SJSA1 (cell line): ENCODE measurements at places on chromosomes 16 and 17.

DNA sequence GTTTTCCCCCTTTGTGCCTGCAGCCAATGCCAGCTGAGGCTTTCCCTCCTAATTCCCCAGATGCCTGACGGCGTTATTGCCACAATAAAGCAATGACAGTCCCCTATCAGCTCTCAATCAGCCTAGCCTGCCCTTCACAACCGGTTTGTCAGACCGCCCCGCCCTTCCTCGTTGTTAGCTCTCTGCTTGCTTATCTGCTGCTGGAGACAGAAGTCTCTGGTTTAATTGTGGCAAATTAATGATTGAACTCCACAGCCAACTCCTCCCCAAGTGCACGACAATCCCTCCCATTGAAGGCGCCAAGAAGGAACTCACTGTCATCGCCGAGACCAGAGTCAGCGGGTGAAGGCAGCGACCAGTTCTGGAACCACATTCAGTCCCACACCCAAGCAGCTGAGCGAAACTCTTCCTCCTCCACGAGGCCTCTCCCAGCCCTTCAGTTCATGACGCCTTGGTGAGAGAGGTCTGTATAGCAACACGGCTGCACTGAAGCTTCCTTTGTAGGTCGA lies 474.4 kb downstream of the SLC39A11 start:
- no peak overlapping the region for H3K4me3 ChIP-seq
- H3K27me3 ChIP-seq: no peaks in the 10 kb centered on the region
- peaks cover 18% of the 10 kb centered on the region for H3K4me1 ChIP-seq
- no peak for DNase-seq
- no peaks in the 10 kb centered on the region for H3K36me3 ChIP-seq
- H3K27ac ChIP-seq: no peak overlapping the region

DNA sequence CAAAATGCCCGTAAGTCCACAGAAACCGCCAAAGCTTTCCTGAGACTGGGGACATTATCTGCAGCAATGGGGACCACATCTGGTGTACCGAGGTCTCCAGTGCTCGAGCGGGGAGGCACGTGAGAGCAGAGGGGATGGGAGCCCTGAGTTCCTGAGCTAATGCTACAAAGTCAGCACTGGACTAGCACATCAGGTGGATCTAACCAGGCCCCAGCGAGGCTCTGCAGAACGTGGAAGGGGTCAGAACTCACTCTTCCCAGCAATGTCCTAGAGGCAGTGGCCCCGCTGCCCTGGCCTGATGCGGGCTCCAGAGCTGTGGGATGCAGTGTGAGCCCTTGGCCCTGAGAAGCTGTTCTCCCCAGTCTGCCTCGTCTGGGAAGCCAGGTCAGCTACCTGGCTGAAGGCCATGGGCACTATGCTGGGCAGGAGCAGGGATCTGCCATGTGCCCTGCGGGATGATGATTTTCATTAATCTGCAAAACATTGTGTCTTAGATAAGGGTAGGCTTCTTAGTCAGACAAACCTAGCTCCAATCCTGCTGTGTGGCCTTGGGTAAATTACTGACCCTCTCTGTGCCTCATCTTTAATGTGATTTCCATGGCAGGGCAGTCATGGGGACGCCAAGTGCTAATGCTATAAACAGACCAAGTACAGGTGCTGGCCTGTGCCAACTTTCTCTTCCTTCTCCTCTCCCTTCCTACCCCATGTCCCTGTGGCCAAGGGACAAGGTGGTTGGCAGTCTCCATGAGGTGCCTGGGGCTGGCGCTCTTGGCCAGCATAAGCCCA lies 40.1 kb upstream of the SLC38A10 start:
- H3K27me3 ChIP-seq: peaks cover 7% of the 10 kb centered on the region; the same call in 1 of the 2 replicates
- no peak for DNase-seq
- H3K36me3 ChIP-seq: peaks cover 14% of the 10 kb centered on the region
- H3K27ac ChIP-seq: no peak overlapping the region

- 0 out of 2 replicates have a peak, but pooled peaks cover 6% of the 10 kb centered on the region for H3K27me3 ChIP-seq
- H3K4me3 ChIP-seq: no peak overlapping the region
- no peaks in the 10 kb centered on the region for H3K36me3 ChIP-seq
Observed at GRCh38 chr16:22926105-22926751, 112.3 kb downstream of the HS3ST2 start.

- no peaks in the 10 kb centered on the region for H3K27me3 ChIP-seq
- no peaks in the 10 kb centered on the region for H3K36me3 ChIP-seq
- H3K4me1 ChIP-seq: no peaks in the 10 kb centered on the region
- no peak for DNase-seq
Observed at GRCh38 chr17:43634591-43635125, 27.1 kb downstream of the MEOX1 start.

- DNase-seq: no peak
- H3K36me3 ChIP-seq: no peaks in the 10 kb centered on the region
- no peak overlapping the region for H3K27ac ChIP-seq
- no peak overlapping the region for H3K4me3 ChIP-seq
- H3K27me3 ChIP-seq: no peaks in the 10 kb centered on the region
- no peaks in the 10 kb centered on the region for H3K4me1 ChIP-seq
Observed at GRCh38 chr17:67818110-67819002, 6.9 kb upstream of the BPTF start.

- no peak overlapping the region for H3K27ac ChIP-seq
- no peaks in the 10 kb centered on the region for H3K27me3 ChIP-seq
- H3K36me3 ChIP-seq: no peaks in the 10 kb centered on the region
- no peaks in the 10 kb centered on the region for H3K4me1 ChIP-seq
Observed at GRCh38 chr17:34478244-34478643, 101.1 kb upstream of the TMEM132E start.

GRCh38 chr17:80803451-80804428 lies 187.9 kb upstream of the CHMP6 start:
- H3K27me3 ChIP-seq: no peaks in the 10 kb centered on the region
- H3K4me3 ChIP-seq: no peak overlapping the region
- DNase-seq: no peak
- peaks cover 6% of the 10 kb centered on the region for H3K36me3 ChIP-seq

GRCh38 chr17:68204736-68205135 lies 43.1 kb upstream of the AMZ2 start:
- no peak for DNase-seq
- H3K36me3 ChIP-seq: no peaks in the 10 kb centered on the region
- peak overlapping the region; percentile 74 for H3K4me3 ChIP-seq
- H3K4me1 ChIP-seq: peaks cover 21% of the 10 kb centered on the region

DNA sequence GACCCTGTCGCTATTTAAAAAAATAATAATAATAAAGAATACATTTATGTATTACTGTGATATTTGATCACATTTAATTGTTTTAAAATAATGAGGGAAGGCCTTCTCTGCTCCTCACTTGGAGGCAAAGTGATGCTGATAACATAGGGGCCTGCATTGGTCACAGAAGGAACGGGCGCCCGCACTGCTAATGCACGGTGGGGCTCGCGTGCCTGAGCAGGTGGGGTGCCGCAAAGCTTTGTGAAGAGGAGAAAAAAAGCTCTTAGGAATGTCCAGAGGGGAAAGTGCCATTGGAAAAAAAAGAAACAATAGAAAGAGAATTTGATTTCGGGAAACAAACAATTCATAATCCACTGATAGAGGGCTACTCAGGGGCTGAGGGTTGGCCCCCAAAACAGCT lies 143.8 kb downstream of the ZNF423 start:
- no peak overlapping the region for H3K4me3 ChIP-seq
- H3K4me1 ChIP-seq: no peaks in the 10 kb centered on the region
- DNase-seq: no peak
- H3K27me3 ChIP-seq: no peaks in the 10 kb centered on the region
- no peaks in the 10 kb centered on the region for H3K36me3 ChIP-seq
- H3K27ac ChIP-seq: no peak overlapping the region

DNA sequence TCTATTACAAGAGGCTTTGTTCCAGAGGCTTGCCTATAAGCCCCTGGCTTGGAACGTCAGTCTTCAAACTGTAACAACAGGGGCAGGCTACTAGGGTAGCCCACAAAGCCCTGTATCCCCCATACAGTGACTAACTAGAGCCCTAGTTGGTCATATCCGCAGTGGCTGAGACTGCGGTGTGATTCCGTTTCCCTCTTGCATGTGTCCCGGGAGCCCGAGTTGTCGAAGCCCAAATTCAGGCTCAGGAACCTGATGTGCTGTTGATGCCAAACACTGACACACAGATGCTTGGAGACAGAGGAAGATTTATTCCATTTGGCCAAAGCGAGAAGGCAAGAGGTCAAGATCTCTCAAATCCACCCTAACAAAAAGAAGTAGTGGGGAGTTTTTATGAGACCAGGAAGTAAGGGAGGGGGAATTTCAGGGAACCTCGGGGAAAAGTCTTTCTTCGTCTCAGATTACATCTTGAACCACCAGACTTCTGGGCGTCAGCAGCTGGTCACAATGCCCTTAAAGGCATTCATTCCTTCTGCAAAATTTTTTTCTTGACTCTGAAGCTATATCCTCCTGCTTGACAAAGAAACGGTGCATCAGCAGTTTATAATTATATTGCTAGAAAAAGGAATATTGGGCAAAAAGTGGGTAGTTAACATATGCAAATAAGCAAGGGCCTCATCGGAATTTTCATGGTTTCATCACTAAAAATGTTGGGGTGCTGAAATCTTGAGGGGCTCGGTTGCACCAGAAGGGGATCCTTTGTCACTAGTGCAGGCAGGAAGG lies 879 bp downstream of the SLFN5 start:
- H3K36me3 ChIP-seq: peaks cover 16% of the 10 kb centered on the region
- H3K4me3 ChIP-seq: peak overlapping the region; percentile 59
- DNase-seq: peak; percentile 74
- no peaks in the 10 kb centered on the region for H3K27me3 ChIP-seq
- H3K27ac ChIP-seq: peak overlapping the region; percentile 96

DNA sequence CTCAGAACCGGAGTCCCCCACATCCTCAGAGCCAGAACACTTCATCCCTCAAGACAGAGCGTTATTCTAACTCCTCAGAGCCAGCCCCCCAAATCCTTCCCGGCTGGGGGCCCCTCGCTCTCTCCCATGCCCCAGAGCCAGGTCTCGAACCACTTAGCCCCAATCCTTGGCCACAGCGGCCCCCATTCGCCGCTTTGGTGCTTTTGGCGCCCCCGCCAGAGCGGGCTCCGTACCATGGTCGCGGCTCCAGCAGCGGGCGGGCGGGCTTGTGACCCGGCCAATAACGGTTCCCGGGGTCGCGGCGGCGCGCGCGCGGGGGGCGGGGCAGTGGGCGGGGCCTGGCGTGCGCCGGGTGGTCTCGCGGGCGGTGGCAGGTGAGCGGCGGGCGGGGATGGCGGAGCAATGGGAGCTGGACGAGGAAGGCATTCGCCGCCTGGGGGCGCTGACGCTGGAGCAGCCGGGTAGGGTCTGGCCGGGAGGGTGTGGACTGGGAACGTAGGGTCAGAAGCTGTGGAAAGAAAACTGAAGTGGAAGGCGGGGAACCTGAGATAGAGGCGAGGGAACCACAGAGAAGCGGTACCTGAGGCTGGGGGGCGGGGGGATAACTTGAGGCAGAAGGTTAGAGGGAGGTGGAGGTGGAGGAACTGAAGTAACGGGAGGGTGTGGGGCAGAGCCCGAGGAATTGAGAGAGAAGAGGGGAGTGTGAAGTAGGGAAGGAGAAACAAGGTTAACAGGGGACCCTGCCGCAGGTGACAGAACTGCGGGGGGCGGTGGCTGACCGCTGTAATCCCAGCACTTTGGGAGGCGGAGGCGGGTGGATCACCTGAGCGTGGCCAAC lies at the start of the genes KCTD19 and LRRC36:
TSS of gene KCTD19 (minus strand) at position 270 of the 838 bp plus-strand sequence. CDS start at position 236, 34 bp downstream.
TSS of gene LRRC36 (plus strand) at position 344 of the 838 bp plus-strand sequence. CDS start at position 392, 48 bp downstream.
- H3K4me1 ChIP-seq: peaks cover 8% of the 10 kb centered on the region
- no peak within 1 kb of the TSS for H3K27ac ChIP-seq
- peaks cover 10% of the 10 kb centered on the region; the same call in 1 of the 2 replicates for H3K27me3 ChIP-seq
- peak within 1 kb of the TSS; percentile 35 for H3K4me3 ChIP-seq
- no peaks in the 10 kb centered on the region for H3K36me3 ChIP-seq

DNA sequence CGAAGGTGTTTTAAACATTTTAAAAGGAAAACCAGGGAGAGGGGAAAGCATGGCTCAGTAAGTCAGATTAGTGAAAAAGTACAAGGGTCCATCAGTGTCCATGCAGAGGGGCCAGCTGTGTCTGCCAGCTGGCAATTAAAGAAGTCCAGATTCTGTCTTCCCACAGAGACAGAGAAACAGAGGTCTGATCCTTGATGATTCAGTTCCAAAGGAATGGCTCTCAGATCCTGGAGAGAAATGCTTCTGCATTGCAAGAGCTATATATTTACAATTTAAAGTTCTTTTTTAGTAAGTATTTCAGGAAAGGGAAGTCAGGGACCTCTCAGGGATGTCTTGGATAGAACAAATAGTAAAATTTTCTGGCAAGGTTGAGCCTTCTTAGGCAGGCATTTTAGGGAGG lies 56.2 kb downstream of the HSD17B2 start:
- H3K27ac ChIP-seq: no peak overlapping the region
- H3K4me3 ChIP-seq: no peak overlapping the region
- no peaks in the 10 kb centered on the region for H3K4me1 ChIP-seq

GRCh38 chr17:39222866-39223834 lies 2.6 kb downstream of the STAC2 start:
- H3K27me3 ChIP-seq: peaks cover 27% of the 10 kb centered on the region
- no peaks in the 10 kb centered on the region for H3K36me3 ChIP-seq
- H3K4me1 ChIP-seq: peaks cover 13% of the 10 kb centered on the region
- no peak for DNase-seq

- no peaks in the 10 kb centered on the region; the same call in 1 of the 2 replicates for H3K27me3 ChIP-seq
- no peaks in the 10 kb centered on the region for H3K36me3 ChIP-seq
- no peak overlapping the region for H3K4me3 ChIP-seq
- H3K4me1 ChIP-seq: no peaks in the 10 kb centered on the region
Observed at GRCh38 chr17:46001390-46002310, 2.6 kb downstream of the STH start.

DNA sequence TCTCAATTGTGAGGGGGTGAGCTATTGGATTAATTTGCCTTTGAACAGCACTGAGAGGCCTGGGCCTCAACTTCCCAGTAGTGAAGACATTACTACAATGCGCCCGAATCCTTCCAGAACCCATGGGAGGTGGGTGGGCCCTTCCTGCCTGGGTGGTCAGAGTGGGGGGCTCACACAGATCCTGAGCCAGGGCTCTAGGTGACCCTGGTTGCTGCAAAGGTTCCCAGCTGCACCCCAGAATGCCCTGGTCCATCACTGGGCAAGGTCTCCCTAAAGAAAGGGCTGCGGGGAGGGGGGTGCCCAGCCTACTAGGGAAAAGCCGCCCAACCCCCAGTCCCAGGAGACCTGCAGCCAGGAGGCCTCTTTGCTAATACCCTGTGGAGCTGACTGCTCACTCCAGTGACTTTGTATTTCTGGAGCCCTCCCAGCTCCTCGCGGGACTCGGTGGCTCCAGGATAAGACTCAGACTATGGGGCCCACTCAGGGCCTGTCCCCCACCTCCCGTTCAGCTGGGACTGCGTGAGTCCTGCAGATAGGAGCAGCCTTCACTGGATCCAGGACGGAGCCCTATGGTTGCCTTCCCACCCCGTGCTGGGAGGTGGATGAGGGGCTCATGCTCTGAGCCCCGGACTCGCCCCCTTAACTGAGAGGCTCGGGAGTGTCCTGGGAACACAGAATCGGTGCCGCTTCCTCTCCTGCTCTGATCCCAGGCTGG lies 40.2 kb downstream of the SLC7A5 start:
- H3K4me1 ChIP-seq: peaks cover 3% of the 10 kb centered on the region
- no peak overlapping the region for H3K4me3 ChIP-seq
- H3K36me3 ChIP-seq: peaks cover 58% of the 10 kb centered on the region
- no peaks in the 10 kb centered on the region for H3K27me3 ChIP-seq
- no peak overlapping the region for H3K27ac ChIP-seq

- no peak overlapping the region for H3K27ac ChIP-seq
- no peak overlapping the region for H3K4me3 ChIP-seq
- peaks cover 21% of the 10 kb centered on the region; the same call in 1 of the 2 replicates for H3K36me3 ChIP-seq
- no peaks in the 10 kb centered on the region for H3K27me3 ChIP-seq
- 0 out of 2 replicates have a peak, but pooled peaks cover 8% of the 10 kb centered on the region for H3K4me1 ChIP-seq
Observed at GRCh38 chr17:8366231-8366630, 10.3 kb downstream of the KRABD2 start.
